NCI-H187 (cell line): ENCODE measurements at places on chromosomes 4 and X.

- DNase-seq: no peak
These were observed 100.5 kb downstream of the NFKB1 start for GRCh38 chr4:102601586-102602227.

DNA sequence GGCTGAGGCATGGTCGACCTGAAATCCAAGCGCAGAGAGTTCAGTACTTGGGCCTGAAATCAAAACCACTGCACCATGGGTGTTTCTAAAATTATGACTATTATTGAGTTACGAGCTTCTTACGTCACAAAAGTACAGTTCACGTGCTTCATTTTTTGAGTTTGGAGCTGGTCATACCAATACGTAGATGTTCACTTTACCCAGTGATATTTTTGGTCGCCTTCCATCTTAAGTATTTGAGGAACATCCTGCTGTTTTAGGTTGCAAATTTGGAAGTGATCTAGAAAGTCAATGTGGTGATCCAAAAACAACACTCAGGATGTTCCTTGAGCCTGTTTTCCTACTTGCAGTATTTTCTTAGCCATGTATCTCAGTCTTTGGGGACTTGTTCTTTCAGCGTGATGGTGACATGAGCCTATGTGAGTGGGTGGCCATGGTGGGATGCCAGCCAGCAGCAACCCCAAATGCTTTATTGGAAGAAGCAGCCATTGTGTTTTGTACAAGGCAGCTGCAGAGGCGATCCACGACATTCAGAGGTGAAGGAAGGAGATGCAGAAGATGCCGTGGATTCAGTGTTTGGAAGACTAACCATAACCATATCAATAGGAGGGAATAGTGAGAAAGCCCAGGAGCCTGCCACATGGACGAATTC is 28.7 kb downstream of the LDB2 start:
- no peak for DNase-seq

DNA sequence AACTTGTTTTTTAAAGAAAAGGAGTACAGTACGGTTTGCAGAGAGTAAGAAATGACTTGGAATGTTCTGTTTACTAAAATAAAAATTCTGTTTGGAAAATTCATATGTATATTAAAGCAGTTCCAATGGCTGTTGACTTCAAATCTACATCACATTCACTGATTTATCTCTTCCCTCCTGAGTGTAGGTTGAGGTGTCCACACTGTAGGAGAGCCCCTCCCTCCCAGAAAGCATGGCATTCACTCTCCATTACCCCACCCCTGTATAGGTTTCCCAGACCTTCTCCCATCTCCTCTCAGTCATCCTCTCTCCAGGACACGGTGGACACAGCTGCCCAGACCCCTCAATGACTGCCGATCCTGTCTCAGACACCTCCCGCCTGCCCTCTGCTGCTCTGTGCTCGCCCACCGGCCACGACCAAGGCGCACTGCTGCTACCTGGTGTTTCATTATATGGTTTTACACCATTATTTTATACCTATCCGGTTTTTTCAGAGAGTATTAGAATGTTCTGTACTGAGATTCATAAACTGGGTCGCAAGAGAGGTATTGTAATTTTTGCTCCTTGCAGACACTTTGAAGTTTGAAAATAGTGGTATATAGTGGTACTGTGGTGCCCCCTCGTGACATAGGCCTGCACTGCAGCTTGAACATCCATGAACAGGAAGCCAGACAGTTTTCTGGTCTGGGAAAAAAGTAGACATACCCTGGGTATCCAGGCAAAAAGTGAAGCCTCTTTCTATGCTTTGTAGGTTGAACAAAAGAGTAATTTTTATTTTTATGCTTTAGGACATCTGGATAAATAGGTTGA is 38.8 kb upstream of the BEX4 start:
- DNase-seq: no peak

- DNase-seq: no peak
These were observed 2542.7 kb downstream of the PCDH7 start for GRCh38 chr4:33262824-33263223.

DNA sequence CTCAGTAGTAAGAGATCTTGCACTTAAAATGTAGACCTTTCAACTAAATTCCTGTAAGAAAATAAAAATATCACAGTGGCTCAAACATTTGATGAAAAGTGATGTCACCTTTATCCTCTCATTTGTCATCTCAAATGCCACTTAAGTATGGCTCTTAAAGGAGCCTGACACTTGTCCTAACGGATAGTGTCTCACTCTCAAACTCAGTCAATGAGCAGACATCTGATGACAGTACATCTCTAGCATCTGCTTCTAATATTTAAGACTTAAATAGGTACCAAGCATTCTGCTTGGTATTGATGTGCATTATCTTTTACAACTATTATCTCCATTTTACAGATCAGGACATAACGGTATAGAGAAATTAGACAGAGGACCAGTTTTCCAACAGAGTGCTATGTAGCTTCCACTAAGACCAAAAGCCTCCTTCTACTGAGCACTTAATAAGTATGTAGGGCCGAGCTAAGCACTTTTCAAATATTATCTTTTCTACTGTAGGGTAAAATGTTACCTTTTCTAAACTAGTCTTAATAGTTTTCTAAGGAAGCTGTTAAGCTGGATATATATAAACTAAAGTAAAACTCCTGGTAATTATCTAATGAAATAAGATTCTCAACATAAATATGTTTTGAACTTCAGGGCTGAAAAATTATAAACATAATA is 110.2 kb downstream of the PDE5A start:
- DNase-seq: no peak

GRCh38 chrX:57453901-57454300 is 137.9 kb upstream of the ZXDB start:
- DNase-seq: no peak

GRCh38 chr4:98506462-98507132 is 151.8 kb downstream of the TSPAN5 start:
- DNase-seq: no peak

GRCh38 chr4:189787216-189788031 is 153.2 kb upstream of the FRG1 start:
- no peak for DNase-seq

GRCh38 chr4:7658341-7659204 is 223.8 kb upstream of the PSAPL1 start:
- DNase-seq: no peak

- DNase-seq: no peak
These were observed 37.2 kb downstream of the TBC1D9 start for GRCh38 chr4:140719022-140719421.

GRCh38 chr4:182245541-182246215 is 2.5 kb downstream of the TENM3 start:
- peak; percentile 14 for DNase-seq

DNA sequence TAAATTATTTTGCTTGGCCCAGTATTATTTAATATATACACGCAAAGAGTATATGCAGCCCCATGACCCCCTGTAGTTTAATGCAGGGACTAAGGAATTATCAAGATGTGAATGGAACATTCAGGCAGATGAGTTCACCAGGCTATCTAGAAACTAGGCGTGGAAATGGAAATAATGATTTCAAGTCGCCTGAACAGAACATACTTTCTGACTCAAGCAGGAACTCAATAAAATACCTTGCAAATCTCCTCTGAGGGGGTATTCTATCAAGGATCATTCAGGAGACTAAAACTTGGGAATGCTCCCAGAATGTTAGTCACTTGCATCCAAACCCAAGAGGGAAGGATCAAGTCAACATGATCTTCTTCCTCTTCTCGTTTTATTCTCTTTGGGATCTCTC is 59.6 kb upstream of the RASSF6 start:
- DNase-seq: no peak

- no peak for DNase-seq
These were observed 746.4 kb upstream of the MAGEB2 start for GRCh38 chrX:29468911-29469494.

DNA sequence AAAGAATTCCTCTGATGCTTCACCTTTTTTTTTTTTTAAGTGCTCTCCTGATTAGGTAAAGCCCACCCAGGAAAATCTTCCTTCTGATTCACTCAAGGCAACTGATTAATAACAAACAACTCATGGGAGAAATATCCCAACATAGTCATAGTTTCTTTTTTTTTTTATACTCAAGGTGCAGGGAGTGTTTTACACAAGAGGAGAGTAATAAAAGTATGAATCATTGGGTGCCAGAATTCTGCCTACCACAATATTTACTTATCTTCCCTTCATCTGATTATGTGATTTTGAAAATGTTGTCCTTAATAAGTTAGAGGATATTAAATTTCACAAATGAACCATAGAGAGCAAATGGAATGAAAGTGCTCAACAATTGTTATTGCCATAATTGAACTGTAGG is 329.9 kb downstream of the TECRL start:
- DNase-seq: no peak

DNA sequence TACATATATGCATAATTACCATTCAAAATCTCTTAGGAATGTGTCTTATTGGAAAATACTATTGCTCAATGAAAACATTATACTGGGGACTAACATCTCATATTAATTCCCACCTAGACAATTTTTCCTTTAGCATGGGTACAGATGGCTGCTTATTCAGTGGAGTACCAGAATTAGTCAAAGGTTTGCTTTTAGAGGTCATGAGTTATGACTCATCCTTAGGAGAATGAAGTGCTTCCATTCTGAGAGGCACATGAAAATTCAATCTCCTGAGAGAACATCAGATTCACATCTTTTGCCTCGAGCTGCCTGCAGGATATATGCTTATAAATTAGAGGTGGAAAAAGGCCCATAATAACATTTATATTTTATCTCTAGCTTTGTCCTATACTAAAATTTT is 378.0 kb upstream of the DMD start:
- DNase-seq: no peak

DNA sequence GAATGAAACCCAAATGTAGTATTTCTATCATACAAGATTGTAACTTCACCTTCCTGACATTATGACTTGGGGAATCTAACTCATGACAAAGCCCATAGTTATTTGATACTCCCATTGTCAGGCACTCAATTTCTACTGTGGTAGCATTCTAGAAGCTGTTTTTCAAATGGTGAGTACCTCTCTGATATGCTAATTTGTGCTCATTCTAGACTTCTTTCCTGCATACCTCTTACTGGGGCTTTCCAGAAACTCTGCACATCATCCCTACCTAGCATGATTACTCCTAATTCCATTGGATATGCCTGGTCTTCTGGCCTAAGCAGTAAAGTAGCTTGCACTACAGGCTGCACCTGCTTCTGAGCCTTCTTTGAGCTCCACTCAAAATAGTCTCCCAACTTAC is 50.4 kb upstream of the TMEM184C start:
- DNase-seq: no peak

GRCh38 chr4:148164557-148164956 is 277.7 kb downstream of the NR3C2 start:
- DNase-seq: no peak

DNA sequence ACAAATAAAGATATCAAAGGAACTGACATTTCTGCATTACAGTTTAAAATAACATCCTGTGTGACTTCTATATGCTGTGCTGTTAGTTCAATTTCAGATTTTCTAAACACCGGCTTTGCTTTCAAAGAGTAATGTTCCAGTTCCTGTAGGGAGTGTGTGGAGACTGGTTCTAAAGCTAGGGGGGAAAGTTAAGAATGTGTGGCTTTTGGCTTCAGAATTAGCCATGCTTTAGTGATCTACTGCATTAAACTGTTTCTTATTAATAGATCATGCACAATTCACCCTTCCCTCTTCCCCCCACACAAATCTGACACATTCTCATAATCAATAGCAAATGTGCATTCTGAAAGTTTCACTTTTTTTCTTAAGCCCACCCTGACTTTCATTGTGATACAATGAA is 32.0 kb upstream of the DKK2 start:
- no peak for DNase-seq

- no peak for DNase-seq
These were observed 1.0 kb upstream of the UGT8 start for GRCh38 chr4:114597410-114598115.

DNA sequence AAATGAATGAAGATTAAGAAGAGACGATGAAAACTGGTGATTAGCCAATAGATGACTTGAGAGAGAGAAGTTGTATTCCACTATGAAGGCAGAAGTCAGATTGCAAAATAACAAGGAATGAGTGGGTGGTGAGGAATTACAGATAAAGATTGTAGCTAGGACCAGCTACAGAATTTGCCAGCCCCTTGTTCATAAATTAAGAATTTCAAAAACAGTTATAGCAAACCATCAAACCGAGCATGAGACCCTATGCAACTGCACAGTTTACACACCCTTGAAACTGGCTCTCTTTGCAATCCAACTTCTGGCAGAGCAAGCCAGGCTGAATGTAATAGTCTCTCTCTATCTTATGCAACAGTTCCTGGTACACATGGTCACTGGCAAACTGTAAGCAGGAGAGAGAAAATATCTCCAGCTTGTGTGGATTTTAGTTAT is 35.2 kb downstream of the STAP1 start:
- no peak for DNase-seq

- no peak for DNase-seq
These were observed 91.0 kb downstream of the AMMECR1 start for GRCh38 chrX:110226931-110227330.

DNA sequence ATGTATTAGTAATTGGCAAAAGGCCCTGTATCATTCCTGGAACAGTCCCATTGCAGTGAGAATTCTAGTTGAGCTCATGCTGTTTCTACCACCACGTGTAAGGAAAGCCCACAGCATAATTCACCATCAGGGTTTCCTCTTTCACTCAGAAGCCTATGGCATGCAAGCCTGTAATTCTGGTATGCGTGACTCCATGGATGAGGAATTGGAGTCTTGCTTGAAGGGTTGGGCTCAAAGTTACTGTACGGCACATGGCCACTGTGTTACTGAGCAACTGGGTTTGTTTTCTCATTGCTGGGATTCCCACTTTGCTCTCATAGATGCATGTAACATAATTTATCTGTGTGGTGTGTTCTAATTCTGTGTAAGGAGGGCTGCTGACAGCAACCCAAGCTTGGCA is 132.3 kb upstream of the NR3C2 start:
- DNase-seq: no peak

GRCh38 chr4:185222598-185222997 is 13.2 kb downstream of the SNX25 start:
- DNase-seq: no peak

GRCh38 chrX:105121186-105121585 is 99.3 kb downstream of the TEX13A start:
- no peak for DNase-seq

- DNase-seq: no peak
These were observed 210.7 kb upstream of the PPP1R2C start for GRCh38 chrX:42988700-42989099.

GRCh38 chr4:126899331-126899801 is 733.4 kb upstream of the INTU start:
- DNase-seq: no peak

DNA sequence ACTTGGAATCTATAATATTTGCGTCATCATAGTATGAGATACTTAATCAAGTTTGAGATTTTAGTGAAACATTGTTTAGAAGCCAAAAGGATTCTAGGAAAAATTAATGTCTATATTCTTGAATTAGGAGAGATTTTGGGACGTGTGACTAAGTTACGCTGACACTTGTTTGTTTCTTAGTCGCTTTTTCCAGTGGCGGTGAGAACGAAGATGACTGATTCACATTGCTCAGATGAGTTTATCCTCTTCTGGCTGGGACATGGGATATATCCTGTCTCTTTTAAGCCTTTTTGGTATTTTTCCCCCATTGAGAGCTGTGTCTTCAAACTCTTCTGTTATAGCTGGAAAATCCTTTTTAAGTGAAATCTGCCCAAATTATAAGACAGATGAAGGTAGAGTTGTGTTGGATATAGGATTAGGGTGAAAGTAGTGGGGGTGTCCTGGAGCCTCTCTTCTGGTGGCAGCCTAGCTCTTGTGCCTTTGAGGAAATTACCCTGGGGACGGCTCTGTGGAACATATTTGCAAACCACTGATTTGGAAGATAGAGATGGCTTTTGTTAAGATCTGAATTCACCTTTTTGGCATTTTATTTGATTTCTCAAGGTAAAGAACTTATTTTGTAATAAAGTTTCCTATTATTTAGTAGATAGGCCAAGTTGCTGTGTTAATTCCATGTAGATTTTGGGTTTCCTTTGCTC is 49.7 kb downstream of the HTT start:
- DNase-seq: no peak
